ENCODE measurements at places on chromosomes 6 and 20.

GRCh38 chr6:54445207-54445606 lies 137.0 kb downstream of the TINAG start:
- DNase-seq, result no peak

- DNase-seq, result no peak
Observed at GRCh38 chr6:154522576-154522975, 12.1 kb upstream of the CNKSR3 start.

- no peak for DNase-seq
Observed at GRCh38 chr20:31595654-31596411, 9.3 kb upstream of the ID1 start.

DNA sequence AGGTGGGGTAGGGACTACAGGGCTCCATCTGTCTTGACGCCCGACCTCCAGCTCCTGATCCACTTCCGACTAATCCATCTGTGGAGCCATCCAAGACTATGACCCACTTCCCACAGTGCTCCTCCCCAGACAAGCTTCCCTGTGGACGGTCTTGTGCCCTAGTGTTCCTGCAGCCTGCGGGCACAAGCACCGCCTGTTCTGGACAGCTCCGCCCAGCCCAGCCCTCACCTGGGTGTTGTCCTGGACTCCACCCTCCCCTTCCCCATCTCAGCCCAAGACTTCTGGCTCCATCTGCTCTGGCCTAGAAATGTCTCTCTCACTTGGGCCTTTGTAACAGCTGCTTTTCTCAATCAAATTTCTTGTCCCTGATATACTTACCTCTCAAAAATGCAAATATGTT lies 102.0 kb downstream of the MAFB start:
- no peak for DNase-seq

DNA sequence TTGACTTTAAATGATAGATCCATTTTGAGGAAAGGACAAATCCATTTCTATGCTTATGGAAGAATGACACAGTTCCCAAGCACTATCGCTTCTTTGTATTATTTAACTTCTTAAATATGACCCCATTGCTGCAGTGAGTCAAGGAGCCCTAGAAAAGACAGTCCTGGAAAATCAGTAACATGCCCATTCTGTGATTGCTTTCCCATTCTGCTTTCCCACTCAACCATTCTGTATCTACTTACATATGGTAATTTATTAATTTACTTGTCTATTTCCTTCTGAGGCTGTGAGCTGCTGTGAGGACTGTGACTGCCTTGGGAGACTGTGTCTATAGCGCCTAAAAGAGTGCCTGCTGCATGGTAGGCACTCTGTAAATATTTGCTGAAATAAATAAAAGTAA lies 85.4 kb upstream of the TMEM30A start:
- no peak for DNase-seq

DNA sequence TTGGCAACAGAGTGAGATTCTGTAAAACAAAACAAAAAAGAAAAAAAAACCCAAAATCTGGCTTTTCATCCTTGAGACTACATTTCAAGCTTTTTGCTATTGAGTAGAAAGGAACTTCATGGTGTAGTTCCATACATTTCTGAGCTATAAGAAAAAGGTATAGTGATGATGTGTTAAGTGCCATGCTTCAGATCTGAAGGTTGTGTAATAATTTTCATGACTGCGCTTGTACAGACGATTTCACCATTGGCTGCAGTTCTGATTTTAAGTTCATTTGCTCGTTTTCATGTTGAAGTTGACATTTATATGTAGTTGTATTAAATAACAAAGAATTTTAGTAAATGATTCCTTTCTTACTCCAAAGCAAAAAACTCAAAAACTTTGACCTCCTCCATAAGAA lies 247.6 kb downstream of the ARID1B start:
- DNase-seq, result no peak

Measured in stimulated activated CD4-positive, alpha-beta T cell treated with anti-CD3 and anti-CD28 coated beads, Interleukin-1b, Interleukin-23, amount 100 ng/mL, for 1 hour (primary cell).